ENCODE measurements at places on chromosomes 3 and 15.

- DNase-seq, result no peak
Observed at GRCh38 chr3:30686176-30686575, 79.8 kb downstream of the TGFBR2 start.

DNA sequence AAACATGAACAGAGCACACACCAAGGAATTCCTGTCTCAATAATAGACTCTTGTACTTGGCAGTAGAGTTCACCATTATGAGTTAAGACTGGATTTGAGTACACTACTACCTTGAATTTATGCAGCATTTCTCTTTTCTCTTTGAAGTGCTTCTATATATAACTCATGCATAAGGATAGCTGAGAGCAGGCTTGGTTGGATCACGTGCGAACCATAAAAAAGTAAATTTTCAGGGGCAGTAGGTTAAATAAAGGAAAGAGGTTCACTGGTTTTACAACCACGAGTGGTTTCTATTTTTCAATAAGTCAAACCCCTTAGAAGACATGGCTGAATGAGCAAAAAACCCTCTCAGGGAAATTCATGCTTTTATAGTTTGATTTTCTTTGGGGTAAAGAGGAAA is 28.6 kb upstream of the PDZRN3 start:
- DNase-seq, result no peak

- DNase-seq, result no peak
Observed at GRCh38 chr3:26560081-26560480, 62.5 kb upstream of the LRRC3B start.

DNA sequence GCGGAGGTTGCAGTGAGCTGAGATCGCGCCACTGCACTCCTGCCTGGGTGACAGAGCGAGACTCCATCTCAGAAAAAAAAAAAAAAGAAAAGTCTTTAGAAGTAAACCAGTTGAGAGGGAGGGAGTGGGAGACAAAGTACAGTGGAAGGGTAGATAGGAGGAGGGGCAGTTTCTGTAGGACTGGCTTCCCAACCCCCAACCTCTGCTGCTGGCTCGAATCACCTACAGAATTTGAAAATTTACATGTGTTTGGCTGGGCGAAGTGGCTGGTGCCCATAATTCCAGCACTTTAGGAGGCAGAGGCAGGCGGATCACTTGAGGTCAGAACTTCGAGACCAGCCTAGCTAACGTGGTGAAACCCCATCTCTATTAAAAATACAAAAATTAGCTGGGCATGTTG is 24.1 kb upstream of the SEMA4B start:
- DNase-seq, result no peak

DNA sequence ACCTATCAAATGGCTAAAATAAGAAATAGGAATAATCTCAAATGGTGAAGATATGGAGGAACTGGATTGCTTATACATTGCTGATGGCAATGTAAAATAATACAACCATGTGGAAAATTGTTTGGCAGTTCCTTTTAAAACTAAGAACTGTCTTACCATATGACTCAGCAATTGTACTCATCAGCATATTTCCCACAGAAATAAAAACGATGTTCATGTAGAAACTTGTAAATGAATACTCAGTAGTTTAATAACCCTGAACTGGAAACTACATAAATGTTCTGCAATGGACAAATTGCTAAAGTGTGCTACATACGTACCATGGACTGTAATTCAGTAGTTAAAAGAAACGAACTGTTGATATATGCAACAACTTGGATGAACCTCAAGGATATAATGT is 253.9 kb upstream of the RBMS3 start:
- DNase-seq, result no peak

DNA sequence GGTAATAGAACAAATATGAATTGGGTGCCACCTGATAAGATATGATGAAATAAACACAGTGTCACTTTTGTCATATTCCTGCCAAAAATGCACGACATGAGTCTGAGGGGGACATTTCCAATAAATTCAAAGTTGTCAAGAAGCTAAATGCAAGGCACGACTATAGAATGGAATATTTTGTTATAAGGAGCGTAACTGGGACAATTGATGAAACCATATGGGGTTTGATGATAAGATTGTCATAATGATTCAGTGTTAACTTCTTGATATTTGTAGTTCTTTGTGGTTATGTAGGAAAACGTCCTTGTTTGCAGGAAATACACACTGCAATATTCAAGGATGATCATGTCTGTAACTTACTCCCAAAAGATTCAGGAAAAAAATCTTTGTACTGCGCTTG is 163.3 kb downstream of the MEX3B start:
- no peak for DNase-seq

- no peak for DNase-seq
Observed at GRCh38 chr3:182725372-182726251, 67.7 kb upstream of the ATP11B start.

DNA sequence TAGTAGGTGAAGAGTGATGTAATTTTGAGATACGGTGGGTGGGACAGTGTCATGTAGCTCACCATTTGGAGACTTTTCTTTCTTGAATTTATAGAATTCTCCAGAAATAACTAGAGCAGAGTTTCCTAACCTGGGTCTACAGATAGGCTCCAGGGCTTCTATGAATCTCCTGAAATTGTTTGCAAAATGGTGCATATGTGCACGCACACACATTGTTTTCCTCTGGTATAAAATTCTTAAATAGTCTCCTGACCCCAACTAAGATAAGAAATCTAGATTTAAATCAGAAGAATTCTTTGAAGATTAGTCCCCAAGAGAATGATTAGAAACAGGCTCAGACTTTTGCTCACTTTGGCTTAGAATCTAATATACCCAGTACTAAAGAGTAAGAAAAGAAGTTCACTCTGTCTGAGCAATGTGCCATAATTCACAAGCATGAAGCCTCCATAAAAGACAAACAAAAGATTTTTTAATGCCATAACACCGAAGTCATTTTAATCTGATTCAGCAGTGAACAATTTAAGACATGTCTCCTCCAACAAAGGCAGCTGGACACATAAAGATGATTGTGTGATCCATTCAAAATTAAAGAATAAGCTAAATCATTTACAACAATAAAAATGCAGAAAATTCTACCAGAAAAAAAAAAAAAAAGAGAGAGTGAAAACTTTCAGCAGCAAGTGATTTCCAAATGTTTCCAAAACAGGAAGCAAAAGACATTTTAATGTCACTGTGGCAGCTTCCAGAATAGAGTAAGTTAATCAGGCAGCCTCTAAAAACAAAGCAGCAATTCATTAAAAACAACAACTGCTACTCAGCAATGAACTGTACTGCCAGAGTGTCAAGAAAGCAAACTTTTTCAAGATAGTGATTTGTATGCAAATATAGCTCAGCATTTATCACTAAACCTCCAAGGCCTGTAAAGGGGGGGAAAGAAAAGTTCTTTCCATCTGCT is 975.5 kb upstream of the CFAP20DC start:
- no peak for DNase-seq

DNA sequence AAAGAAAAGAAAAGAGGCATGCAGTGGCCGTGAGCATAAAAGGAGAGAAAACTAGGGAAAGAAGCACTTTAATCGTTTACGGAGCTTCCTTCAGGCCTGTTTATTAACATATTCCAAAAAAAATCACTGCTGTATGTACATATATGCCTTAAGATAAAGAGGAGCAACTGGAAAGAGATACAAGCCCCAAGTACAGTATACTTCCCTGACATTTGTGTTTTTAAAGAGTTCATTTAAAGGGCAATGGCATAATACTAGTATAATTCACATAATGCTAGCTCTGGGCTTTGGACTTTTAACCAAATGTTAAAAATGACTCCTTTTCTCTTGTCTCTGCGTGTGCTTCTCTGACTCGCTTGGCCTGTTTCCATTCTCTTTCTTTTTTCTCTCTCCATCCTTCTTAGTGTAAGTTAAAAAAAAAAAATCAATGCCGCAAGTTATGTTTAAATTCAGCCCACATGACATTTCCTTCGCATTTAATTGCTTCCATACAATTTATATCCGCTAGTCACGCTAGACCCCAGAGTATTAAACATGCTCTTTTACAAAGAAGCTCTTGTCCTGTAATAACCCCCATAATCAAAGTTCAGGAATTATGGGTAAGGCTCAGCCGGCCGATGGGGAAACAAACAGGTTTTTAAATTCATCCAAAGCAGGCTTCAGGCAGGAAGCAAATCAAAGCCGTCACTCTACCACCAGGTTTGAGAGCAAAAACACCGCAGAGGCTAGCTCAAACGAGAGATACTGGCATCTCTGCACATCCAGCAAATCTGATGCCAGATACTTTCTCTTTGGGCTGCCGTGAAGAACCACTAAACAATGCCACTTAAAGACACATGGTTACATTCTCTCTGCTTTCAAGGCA is 19.4 kb downstream of the WWTR1 start:
- no peak for DNase-seq

DNA sequence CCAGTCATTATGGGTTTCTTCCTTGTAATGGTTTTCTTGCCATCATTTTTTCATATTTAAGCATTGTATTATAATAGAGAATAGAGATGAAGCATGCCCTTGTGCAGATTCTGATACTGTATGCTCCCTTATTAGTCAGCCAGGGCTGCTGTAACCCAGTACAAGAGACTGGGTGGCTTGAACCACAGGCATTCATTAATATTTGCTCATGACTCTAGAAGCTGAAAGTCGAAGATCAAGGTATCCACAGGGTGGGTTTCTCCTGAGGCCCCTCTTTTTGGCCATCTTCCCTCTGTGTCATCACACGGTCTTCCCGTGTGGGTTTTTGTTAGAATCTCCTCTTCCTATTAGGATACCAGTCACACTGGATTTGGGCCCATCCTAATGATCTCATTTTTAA is 74.5 kb downstream of the FOXP1 start:
- no peak for DNase-seq

DNA sequence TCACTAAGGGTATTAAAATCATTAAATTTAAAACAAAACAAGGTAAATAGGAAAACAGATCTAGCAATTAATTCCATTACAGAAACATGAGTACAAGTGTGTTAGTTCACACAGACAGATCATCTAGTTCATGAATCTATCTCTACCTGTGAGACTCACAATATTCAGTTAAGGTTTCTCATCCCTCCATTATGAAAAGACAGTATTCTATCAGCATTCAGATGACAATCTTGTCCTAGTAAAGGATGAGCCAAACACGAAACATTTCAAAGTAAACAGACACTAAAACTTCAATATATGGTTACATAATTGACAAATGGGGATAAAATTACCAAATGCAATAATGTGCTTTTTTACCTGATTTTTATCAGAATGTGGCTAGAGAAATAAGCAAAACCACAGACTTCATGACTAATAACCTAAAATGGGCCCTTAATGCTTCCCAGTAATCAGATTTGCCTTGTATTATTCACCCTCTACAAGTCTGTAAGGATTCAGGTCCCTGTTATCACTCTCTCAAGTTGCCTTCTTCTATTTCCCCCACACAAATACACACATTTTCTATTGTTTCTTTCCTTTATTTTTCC is 126.8 kb downstream of the DLG1 start:
- DNase-seq, result no peak

DNA sequence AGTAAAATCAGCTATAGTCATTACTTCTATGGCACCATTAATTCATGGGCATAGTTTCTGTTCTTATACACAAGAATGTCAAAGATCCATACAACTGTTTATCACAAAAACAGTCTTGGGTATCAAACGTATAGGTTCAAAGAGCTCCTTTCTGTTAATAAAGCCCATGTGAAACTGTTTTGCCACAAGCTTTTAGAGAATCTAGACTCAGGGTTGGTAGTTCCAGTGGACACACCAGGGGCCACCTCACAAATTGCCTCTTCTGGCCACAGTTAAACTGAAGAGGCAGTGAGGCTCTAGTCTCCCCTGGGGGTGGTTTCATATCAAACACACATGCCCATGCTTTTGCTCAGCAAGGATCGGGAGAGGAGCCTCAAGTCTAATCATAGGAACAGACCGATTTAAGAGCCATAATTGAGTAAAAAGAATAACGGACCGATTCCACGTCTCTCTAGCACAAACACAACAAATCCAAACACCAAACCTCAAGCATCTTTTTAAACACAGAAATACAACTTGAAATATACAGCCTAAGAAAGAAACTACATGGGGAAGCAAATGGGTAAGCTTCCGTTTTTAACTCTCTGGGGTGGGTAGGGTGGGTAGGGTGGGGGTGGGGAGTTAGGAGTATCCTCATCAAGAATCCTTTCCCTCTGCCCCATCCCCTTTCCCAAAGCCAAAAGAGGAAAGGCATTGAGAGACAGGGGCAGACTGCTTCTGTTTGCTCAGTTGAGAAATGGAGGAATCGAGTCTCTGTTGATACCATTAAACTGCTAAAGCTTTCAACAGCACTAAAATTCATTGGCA is 443.3 kb downstream of the MAGI1 start:
- DNase-seq, result no peak

DNA sequence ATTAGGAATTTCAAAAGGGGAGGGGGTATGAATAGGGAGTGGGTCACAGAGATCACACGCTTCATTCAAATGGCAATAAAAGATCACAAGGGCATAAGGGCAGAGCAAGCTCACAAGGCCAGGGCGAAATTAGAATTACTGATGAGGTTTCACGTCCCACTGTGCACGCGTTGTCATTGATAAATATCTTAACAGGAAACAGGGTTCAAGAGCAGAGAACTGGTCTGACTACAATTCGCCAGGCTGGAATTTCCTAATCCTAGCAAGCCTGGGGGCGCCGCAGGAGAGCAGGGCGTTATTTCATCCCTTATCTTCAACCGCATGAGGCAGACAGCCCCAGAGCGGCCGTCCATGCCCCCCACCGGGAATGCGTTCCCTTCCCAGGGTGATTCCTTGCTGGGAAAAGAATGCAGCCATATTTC is 18.1 kb upstream of the SMCO1 start:
- no peak for DNase-seq

DNA sequence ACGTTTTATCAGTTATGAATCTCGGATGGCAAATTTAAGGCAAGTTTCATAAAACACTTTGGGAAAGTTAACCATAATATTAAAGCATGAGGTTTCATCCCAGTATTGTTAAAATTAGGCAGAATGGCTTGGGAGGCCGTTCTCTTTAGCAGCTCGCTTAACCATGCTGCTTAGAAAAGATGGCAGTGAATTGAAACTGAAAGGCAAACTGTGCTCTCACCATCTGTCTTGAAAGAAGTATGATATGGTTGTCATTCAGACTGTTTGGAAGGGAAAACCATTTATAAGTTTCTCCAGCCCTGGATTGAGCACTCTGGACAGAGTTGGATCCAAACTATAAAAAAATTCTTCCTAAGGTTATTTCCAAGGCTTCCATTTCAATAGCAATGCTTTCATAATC is 332.3 kb upstream of the SUCLG2 start:
- DNase-seq, result no peak

GRCh38 chr15:39200586-39200985 is 380.3 kb upstream of the THBS1 start:
- no peak for DNase-seq

GRCh38 chr15:40955141-40955903 is 2.1 kb downstream of the CHAC1 start:
- DNase-seq, result no peak

DNA sequence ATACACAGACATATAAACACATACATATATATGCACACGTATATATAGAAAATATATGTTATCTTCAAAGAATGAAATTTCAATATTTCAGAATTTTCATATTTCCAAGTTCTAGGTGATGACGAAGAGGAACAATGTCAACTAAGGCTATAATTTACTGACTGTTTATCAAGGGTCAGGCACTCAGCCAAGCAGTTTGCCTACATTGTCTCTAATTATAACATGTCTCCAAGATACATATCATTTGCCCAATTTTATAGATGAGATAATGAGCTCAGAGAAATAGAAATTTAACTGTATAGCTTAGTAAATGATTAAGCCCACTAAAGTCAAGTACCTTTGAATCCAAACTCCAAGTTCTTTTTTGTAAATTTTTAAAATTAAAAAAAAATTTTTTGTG is 99.9 kb upstream of the PLSCR4 start:
- DNase-seq, result no peak

GRCh38 chr3:175316799-175317198 is 457.7 kb downstream of the NAALADL2 start:
- DNase-seq, result no peak

GRCh38 chr3:177286034-177286433 is 88.8 kb upstream of the TBL1XR1 start:
- DNase-seq, result no peak
